Lung microvascular endothelial cell (primary cell): ENCODE measurements at places on chromosomes 16 and 17. TPM values are rescaled to one million over a fixed set of nuclear protein-coding genes. Genes with fewer than 3 reads are reported as not detected.

SLC52A1 gene
- total RNA-seq = under 0.01 and 0.22 TPM in 2 replicates

CIAO2B gene
- total RNA-seq = 124 and 176 TPM in 2 replicates

BCL6B gene
- total RNA-seq = 54.5 and 59.9 TPM in 2 replicates

GRCh38 chr16:22192261-22193062, 13.6 kb upstream of the EEF2K start:
- peak; percentile 98 for DNase-seq

- peak; percentile 45 for DNase-seq
Measured at GRCh38 chr16:86363057-86363490, 147.3 kb upstream of the FOXF1 start.

DNA sequence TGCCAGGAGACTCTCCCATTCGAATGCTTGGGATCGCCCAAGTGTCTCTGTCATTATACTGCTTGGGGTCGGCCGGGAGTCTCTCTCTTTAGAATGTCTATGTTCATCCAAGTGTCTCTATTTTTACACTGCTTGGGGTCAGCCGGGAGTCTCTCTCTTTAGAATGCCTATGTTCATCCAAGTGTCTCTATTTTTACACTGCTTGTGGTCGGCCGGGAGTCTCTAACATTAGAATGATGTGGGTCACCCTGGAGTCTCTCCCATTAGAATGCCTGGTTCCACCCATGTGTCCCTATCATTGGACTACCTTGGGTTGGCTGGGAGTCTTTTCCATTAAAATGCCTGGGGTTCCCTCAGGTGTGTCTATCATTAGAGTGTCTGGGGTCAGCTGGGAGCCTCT, 2230.4 kb downstream of the TP53TG3F start:
- no peak for DNase-seq

DNA sequence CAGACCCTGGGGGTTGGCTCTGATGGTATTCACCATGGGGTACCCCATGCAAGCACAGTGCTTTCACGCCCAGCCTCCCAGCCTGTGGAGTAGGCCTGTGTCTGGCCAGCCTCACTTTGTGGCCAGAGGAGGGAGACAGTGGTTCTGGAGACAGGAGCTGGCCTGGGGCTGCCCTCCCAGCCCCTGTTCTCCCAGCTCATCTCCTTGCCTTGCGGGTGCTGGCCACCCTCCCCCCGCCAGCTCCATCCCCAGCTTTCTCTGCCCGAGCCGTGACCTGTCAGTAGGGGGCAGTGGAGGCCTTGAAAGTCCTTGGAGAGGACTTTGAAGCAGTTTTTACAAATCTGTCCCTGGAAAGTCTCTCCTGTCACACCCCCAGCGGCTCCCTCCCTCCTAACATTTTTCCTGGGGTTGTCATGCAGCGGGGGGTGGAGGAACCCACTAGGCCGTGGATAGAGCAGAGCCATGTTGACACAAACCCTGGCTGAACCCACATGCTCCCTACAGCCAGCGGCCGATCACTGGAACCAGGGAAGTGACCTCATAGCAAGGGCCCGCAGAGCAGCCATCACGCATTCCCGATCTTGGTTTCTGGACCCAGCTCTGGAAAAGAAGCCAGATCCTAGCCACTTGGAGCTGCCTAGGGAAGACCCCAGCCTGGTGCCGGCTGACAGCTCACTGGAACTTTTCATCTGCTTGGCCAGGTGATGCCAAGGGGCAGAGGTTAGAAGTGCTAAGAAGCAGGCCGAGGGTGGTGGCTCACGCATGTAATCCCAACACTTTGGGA, 289.4 kb downstream of the SEC14L1 start:
- peak; percentile 95 for DNase-seq
